Vagina (tissue), 2 donors: ENCODE measurements at places on chromosomes 7 and 10. TPM values are rescaled to one million over a fixed set of nuclear protein-coding genes. Genes with fewer than 3 reads are reported as not detected.

The FRAT2 gene
- total RNA-seq: 8.6 TPM

The SIRT1 gene
- 18.9 TPM for total RNA-seq

DNA sequence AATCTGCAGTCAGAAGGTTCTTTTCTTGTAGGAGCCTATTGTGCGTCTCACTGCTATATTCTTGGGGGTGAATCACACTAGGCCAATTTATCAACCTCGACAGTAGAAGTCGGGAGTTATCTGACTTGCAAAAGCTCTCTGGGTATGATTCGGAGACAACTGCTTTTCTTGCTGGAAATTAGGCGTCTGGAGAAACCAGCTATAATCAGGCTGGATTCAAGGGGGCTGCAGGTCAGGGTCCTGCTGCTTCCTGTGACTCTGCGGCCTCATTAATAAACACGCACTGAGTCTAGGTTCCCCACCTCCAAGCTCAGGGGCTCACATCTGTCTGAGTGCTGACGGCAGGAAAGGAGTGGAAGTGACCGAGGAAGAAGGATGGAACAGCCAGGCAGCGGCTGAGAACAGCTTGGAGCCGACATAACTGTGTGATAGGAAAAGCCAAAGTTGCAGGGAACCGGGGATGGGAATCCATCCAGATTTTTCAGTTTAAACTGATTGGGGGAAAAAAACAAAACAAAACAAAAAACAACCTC is 184.6 kb downstream of the FANK1 start:
- no peaks in the 10 kb centered on the region for H3K27me3 ChIP-seq
- no peak overlapping the region for H3K4me3 ChIP-seq
- H3K36me3 ChIP-seq: no peaks in the 10 kb centered on the region
- no peak overlapping the region for H3K27ac ChIP-seq

The SPDYE16 gene
- not detected for total RNA-seq
